Occipital lobe (tissue), 3 donors: ENCODE measurements at places on chromosomes 16 and 17.

- no peak for DNase-seq
These were observed 29.7 kb downstream of the TBX21 start for GRCh38 chr17:47762728-47763127.

- no peak for DNase-seq
These were observed at the start of gene USP43 for GRCh38 chr17:9644910-9645751. Gene USP43, plus strand, starts transcription at chr17:9645517. Its CDS starts 116 bp downstream, at chr17:9645633.

DNA sequence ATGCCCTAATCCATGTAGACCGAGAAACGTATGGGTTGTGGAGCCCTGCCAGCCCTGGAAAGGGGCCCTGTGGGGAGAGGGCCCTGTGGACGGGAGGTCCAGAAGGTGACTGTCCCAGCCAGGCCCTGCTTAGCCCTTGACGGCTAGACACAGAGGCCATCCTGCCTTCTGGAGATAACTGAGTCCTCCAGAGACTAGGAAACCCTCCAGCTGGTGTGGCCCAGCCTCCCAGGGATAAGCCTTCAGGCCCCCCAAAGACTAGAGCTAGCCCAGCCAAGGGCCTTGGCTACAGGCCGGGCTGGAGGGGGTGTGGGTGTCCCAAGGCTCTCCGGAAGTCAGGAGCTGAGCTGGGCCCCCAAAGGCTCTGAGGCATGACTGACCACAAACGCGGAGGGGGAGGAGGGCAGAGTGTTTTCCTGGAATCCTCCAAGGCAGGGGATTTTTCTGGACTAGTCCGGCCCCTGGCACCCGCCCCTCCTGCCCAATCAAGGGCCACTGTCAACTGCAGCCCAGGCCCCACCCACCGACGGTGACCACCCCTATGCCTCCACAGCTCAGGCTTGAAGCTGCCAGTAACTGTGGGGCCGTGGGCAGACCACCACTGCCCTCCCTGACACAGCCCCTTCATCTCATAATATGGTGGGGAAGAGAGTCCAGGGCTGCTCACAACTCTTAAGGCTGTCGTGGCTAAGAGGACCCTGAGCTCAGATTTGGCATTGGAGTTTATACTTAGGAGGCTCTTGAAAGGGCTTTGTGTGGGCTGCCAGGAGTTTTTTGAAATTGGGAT lies 885 bp upstream of the VASN start:
- no peak for DNase-seq

- no peak for DNase-seq
These were observed 9.6 kb upstream of the DLX4 start for GRCh38 chr17:49959183-49959935.

DNA sequence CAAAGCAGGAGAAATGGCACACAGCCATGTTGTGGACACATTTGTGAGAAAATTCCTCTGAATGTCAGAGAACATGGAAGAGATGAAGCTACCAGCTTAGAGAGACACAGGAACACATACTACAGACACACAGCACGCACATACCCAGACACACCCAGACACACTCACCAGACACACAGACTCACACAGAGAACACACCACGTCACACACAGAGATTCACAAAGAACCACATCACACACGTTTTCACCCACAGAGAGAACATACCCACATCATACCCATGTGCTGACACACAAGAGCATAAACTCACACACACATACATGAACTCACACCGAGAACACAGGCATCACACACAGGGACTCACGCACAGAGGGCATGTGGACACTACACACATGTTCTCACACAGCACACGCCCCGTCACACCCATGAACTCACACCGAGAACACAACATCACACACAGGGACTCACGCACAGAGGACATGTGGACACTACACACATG lies 124.9 kb downstream of the METRNL start:
- no peak for DNase-seq

GRCh38 chr17:13582776-13583547 lies 18.8 kb downstream of the HS3ST3A1 start:
- DNase-seq, result no peak

DNA sequence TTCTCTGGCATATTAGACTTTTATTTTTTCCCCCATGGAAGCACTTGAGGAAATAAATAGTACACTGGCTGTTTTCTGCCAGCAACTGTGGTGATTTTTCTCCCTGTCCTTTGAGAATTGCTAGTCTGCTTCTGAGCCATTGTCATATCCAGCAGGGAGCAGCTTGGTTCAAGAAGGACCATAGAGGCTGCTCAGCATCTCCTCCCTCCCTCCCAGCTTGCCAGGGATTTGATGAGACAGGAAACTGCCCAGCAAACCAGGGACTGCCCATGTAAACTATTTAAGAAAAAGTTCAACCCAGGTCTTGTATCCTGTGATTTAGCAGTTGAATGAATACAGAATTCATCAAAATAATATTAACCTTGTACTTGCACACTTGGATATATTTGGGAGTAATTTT lies 39.5 kb downstream of the CYB5B start:
- DNase-seq, result no peak

DNA sequence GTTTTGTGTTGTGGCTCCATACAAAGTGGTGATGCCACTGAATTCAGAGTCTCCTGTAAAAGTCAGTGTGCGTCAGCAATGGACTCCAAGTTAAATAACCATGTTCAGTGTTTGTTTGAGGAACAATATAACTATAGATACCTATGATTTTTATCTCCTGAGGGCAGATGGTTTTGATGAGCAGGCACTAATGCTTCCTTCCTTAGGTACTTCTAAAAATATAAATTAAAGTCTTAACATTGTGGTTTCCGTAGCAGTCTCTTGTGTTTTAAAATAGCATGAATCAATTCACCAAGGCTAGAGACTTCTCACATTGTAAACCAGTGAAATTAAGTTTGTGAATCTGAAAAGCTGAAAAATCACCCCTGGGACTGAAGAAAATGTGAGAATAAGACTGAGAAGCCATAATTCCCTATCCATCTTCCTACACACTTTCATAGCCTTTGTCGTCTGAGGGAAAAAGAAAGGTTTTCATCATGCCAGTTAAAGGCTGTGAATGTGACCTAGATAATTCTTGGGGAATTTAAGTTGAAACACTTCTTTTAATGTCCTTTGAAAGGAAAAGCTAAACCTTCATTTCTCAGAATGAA lies 1502.9 kb downstream of the CDH11 start:
- DNase-seq, result no peak

DNA sequence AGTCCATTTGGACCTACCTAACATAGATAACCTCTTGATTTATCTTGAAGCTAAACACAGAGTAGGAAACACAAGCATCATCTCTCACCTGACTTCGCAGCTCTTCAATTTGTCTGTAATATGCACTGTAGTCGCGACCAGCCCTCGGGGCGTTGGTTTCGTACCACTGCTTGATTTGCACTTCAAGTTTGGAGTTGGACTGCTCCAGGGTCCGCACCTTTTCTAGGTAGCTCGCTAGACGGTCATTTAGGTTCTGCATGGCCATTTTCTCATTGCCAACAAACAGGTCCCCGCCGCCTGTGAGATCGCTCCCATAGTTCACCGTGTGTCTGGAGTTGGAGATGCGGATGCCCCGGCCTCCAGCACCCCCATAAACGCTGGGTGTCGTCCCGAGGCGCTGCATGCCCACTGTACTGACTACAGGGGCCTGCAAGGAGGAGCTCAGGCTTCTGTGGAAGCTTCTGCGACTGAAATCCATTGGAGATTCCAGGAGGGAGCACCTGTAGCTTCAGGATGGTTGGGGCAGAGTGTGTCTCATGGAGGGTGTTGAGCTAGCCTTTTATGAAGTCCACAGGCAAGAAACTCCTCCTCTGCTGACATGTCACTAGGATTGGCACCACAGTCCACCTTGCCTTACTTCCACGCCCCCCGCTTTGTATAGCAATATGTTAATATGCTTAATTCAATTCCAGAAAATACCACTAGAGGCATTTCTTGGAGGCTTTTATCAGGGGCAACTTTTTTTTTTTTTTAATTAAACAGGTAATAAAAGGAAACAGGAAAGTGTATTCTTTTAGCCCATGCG lies at the start of gene KRT20:
TSS of gene KRT20 (minus strand) at position 535 of the 805 bp plus-strand sequence. CDS start at position 478, 57 bp downstream.
- no peak for DNase-seq

DNA sequence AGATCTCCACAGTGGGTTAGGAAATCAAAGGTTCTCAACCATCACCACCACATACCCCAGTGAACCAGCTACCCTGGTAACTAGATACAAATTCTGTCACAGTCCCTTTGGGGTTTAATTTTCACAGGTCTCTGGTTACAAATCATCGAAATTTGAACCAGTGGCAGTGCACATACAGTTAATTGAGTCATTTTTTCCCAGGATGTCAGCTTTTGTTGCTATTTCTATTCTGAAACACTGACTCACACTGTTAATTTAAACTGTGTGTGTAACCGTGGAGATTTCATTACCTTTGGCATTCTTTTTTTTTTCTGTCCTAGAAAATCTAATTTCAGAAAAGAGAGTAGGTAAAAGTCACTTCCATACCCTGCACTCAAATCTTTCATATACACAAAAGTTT lies 511.5 kb downstream of the TOX3 start:
- no peak for DNase-seq
